ENCODE measurements at places on chromosomes 13 and 19.

GRCh38 chr13:62142048-62142447 lies 726.4 kb upstream of the PCDH20 start:
- H3K27ac ChIP-seq, result no peak overlapping the region
- H3K27me3 ChIP-seq, result no peaks in the 10 kb centered on the region
- H3K36me3 ChIP-seq, result no peaks in the 10 kb centered on the region
- DNase-seq, result no peak
- H3K4me3 ChIP-seq, result no peak overlapping the region

DNA sequence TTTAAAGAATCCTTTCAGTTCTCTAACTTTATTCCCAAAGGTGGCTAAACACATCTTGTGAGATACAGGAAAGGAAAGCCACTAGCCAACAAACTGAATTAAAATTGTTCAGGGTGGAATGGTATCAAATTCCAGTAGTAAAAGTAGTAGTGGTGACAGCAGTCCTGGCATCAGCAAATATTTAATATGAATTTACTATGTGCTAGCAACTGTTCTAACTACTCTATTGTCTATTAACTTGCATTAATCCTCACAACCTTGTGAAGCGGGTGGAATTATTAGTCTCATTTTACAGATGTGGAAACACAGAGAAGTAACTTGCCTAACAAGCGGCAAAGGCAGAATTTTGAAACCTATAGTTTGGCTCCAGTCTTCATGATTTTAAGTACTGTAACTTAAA lies 130.1 kb downstream of the KLF12 start:
- H3K4me1 ChIP-seq, result no peaks in the 10 kb centered on the region
- no peak for DNase-seq
- no peak overlapping the region for H3K27ac ChIP-seq
- no peaks in the 10 kb centered on the region for H3K27me3 ChIP-seq
- H3K36me3 ChIP-seq, result no peaks in the 10 kb centered on the region

- H3K36me3 ChIP-seq, result no peaks in the 10 kb centered on the region
- no peak overlapping the region for H3K4me3 ChIP-seq
- H3K27ac ChIP-seq, result no peak overlapping the region
- DNase-seq, result no peak
- H3K27me3 ChIP-seq, result no peaks in the 10 kb centered on the region
- H3K4me1 ChIP-seq, result peaks cover 19% of the 10 kb centered on the region
These were observed 176.5 kb downstream of the COL4A1 start for GRCh38 chr13:110130431-110130830.

GRCh38 chr13:44003481-44003880 lies 123.8 kb downstream of the LACC1 start:
- H3K36me3 ChIP-seq, result no peaks in the 10 kb centered on the region
- no peaks in the 10 kb centered on the region for H3K4me1 ChIP-seq
- no peak overlapping the region for H3K4me3 ChIP-seq
- no peak for DNase-seq
